ENCODE measurements at places on chromosomes 3 and 15.

- DNase-seq, result no peak
Measured at GRCh38 chr3:101325393-101326134, 5.2 kb upstream of the IMPG2 start.

DNA sequence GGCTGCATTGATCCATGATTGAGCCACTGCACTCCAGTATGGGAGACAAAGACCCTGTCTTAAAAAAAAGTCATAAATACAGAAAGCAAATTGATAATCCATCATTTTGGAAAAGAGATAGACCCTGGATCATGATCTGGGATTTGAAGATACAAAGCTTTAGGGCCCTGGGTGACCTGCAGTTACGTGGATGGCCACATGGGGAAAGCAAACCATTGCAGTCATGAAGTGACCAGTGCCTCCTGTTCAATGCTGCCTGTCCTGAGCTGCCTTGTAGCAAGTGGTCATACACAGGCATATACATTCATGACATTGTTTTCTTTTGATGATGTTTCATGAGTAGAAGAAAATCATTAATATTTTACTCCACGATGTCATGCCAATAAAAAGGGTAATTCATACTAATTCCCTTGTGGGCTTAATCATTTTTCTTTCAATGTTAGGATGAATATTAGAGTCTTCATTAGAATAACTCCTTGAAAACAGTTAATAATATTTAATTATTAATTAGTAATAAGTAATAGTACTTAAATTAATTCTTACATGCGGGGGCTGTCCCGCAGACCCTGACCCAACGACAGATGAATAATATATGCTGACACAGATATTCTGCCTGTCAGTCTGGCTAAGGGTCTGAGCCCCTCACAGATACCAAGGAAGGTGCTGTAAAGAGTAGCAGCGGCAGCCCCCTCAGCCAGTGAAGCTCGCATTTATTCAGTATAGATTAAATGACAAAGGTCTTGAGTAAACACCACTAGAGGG lies 109.0 kb upstream of the UNC13C start:
- DNase-seq, result no peak

DNA sequence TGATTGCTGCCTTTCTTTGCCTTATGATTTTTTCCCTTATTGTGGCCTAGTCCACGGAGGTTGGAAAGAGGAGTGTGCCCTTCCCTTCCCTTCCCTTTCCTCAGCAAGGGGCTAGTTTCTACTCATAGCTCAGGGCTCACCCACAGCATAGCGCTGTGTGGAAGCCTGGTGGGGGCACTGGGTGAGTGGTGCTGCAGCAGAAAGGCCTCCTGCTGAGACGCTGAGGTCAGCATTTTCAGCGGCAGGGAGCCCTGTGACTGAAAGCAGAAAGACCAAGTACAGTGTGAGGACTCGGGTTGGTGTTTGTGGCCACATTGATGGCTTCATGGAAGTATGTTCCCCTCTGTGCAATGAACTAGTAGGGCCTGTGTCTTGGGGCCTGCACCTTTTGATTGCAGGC lies 21.9 kb downstream of the CACNA1D start:
- DNase-seq, result no peak

GRCh38 chr3:104750581-104750980 lies 616.1 kb upstream of the ALCAM start:
- DNase-seq, result no peak

DNA sequence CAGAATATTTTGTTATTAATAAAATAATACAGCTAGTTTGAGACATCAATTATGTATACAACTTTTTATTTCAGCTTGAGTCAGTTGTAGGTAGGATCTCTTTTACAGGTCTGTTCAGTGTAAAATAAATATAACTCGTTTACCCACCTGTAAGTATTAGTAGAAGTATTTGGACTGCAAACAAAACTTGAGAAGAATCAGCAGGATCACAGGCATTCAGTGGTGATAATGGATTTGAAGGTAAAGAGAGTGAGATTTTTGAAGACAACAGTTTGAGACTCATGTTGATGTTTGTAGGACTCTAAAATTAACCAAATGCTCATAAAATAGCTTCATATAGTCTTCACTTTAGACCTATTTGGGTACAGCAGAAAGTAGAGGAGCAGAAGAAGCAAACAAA lies 35.5 kb upstream of the CCNB2 start:
- DNase-seq, result no peak

- DNase-seq, result no peak
Measured at GRCh38 chr15:40633178-40633577, 39.1 kb downstream of the KNL1 start.

DNA sequence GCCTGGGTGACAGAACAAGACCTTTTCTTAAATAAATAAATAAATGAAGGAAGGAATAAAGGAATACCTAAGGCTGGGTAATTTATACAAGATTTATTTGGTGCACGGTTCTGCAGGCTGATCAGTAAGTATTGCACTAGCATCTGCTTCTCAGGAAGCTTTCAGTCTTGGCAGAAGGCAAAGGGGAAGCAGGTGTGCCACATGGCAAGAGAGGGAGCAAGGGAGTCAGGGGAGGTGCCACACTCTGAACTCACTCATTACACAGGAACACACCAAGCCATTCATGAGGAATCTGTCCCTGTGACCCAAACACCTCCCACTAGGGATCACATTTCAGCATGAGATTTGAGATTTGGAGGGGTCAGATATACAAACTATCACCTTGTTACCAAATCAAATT lies 56.4 kb downstream of the PRKCI start:
- DNase-seq, result no peak

GRCh38 chr3:139296141-139296718 lies 47.6 kb upstream of the MRPS22 start:
- no peak for DNase-seq

- no peak for DNase-seq
Measured at GRCh38 chr3:13111173-13111872, 38.1 kb upstream of the IQSEC1 start.

GRCh38 chr3:78204977-78205376 lies 1165.1 kb downstream of the ROBO2 start:
- no peak for DNase-seq

GRCh38 chr3:170044271-170044670 lies 6.5 kb downstream of the GPR160 start:
- DNase-seq, result no peak

DNA sequence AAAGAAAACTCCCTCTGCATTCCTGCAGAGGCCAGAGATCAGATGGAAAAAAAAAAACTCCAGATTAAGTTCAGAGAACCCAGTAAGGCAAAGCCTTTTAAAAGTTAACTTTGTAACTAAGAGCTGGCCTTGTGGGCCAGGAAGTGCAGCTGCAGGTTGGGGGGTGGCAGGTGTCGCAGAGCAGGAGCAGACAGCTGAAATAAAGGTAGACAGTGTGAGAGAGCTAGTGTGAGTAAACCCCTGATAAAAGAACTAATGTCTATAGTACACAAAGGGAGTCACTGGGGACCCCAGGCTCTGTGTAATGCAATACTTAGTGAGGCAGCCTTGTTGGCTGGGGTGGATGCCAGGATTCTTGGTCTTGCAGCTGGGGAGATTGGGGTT lies 42.1 kb downstream of the PPCDC start:
- no peak for DNase-seq

- no peak for DNase-seq
Measured at GRCh38 chr3:86991482-86991815, 500 bp upstream of the VGLL3 start.

DNA sequence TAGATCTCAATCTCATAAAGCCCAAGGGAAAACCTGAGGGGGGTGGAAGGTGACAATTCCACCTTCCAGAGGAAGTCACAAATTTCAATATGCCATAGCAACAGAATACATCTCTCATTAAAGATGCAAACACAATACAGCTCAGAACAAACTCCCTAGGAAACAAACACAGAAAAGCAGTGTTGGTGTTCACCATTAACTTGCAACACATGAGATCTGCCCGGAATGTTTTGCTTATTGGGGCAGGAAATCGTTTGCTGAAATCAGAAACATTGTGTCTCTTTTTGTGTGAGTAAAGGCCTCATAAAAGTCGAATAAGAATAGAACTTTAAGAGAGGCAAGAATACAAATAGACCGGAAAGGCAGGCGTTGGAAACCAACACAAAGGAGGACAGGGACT lies 5.8 kb upstream of the RYR3 start:
- no peak for DNase-seq

DNA sequence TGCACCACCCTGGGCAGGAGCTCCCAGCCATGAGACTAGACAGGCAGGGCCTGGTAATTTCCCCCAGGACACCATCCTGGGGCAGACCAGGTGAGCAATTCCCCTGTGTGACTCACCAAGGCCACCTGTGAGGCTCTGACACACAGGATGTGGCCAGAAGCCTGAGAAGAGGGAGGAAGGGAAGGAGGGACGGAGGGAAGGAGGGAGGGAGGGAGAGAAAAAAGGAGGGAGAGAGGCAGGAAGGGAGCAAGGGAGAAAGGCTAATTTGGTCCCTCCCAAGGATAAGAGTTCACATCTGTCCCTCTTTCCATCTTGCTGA lies 25.9 kb downstream of the WNT7A start:
- no peak for DNase-seq

GRCh38 chr15:91050128-91050455 lies 27.7 kb upstream of the VPS33B start:
- no peak for DNase-seq

- DNase-seq, result no peak
Measured at GRCh38 chr3:177596248-177596815, 399.1 kb upstream of the TBL1XR1 start.

DNA sequence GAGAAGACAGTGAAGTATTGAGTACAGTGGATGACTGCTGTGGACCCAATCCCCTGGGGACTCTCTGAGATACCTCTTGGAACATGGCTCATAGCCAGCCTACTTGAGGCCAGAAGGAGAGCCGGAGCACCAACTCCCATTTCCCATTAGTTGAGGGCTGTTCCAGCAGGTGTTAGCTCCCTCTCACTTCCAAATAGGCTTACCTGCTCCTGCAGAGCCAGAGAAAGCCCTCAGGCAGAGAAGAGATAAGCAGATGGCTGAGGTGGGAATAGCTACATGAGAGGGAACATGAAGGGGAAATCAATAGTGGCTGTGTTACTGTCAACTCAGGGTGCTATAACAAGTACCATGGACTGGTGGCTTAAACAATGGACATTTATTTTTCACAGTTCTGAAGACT lies 4.6 kb upstream of the CCK start:
- DNase-seq, result no peak

DNA sequence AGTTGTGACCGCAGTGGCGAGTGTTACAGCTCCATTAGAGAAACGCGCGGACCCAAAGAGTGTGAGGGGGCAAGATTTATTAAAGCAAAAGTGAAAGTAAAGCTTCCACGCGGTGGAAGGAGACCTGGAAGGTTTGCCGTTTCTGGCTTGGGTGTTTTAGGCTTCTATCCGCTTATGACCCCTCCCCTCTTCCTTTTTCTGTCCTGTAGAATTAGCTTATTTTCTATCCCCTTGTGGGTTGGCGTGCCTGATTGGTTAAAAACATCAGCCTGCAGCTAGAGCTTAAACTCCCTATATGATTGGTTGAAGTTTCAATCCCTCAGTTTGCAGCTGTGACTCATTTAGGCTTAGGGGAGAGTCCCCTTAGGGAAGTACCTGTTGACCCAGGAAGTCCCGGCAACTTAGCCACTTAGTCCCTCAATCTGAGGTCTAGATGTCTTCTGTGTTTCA lies 39.6 kb downstream of the C3orf38 start:
- DNase-seq, result no peak

GRCh38 chr3:190340071-190340470 lies 17.8 kb upstream of the CLDN1 start:
- no peak for DNase-seq

DNA sequence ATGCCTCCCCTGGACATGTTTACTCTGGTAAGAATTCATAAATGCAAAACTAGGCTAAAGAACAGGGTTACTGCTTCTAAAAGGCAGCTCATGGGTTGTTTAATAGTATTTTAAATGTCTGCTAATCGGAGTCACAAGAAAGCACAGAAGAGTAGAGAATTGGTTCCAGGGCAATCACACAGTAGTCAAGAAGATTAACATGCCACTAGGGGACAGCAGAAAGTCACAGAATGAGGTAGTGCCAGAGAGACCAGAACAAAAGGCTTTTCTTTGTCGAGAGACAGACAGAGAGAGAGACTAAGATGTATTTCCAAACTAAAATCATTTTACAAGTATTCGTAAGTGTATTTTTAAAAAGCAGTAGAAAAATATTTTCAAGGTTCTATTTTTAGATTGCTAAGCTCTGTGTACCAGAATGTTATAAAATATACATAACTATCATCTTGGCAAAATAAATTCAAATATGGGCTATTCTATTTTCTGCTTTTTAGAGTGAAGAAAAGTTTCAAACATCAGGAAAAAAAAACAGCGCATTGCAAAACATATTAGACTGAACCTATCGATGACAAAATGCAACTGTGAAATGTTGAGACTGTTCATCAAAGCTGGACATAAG lies 78.3 kb upstream of the CDIN1 start:
- no peak for DNase-seq

DNA sequence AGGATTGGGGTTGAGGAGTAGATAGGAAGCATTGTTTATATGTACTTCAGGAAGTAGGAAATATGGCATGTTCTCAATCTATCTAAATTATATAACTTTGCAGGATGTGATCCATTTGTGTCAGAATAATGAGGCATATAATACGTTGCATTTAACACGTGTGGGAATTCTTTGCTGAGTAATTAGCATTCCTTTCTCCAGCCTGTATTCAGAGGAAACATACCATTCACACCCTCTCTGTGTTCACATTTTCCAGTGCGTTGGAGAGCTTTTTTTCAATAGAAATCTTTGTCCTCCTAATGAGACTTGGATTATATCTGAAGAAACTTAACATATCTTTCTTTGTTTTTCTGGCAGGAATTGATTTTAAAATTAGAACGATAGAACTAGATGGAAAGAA lies 33.0 kb upstream of the APH1B start:
- DNase-seq, result no peak

- no peak for DNase-seq
Measured at GRCh38 chr3:170301405-170301804, 56.1 kb upstream of the SKIL start.

- no peak for DNase-seq
Measured at GRCh38 chr3:121724130-121724529, 25.4 kb downstream of the GOLGB1 start.

DNA sequence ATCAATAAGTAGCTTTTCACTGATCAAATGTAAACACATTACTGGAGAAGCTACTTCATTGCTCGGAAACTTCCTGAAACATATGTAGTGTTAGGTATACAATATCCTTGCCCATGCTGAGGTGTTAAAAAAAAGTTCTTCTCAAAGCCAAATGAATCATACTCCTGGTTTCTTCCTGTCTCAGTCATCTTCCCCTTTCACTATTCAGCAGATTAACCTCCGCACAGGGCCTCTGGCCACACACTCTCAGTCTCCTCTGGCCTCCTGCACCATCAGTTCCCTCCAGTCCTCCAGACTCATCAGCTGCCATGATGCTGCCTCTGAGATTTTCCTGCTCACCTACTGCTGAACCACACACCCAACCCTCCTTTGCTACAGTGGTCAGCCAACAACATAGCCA lies 70.5 kb upstream of the BOC start:
- no peak for DNase-seq

DNA sequence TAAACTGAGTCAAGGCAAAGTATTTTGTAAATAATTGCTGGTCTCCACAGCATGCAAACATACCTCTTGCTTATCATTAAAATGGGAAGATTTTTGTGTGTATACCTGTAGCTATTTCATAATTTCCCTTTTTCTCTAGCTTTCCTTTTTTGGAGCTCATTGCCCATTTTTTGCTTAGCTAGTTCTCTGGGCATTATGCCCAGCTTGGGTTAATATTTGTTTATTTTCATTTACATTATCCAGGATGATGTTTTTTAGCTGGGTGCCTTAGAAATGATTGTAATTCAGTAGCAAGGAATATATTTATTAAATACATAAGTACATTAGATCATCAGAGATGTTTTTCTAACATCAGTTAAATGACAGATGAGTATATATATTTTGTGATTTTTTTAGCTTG lies 1271.7 kb upstream of the GBE1 start:
- no peak for DNase-seq

GRCh38 chr3:126226374-126226773 lies 46.0 kb upstream of the ALDH1L1 start:
- DNase-seq, result no peak
